ENCODE measurements at places on chromosomes 1 and 21.

GRCh38 chr1:204431310-204432184 lies 19.9 kb upstream of the PPP1R15B start:
- peak; percentile 83 for DNase-seq

DNA sequence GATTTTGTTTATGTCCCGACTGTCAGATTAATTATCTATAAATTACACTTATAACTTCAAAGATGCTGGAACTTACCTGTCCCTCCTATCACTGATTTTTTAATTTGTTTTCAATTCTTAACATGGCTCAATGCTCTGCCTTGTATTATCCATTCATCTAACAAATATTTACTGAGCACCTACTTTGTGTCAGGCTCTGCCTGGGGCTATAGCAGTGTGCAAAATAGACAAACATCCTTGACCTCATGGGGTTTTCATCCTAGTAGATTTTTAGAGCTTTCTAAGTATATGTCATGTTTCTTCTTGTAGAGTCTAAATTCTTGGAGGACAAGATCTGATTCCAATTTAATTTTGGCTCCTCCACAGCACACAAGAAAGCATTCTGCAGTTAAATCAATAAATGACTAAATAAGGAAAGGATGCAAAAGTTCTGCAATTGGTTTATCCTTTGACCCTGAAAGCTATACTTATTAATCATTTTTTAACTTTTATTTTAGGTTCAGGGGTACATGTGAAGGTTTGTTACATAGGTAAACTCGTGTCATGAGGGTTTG lies 10.8 kb upstream of the SMYD2 start:
- no peak for DNase-seq

DNA sequence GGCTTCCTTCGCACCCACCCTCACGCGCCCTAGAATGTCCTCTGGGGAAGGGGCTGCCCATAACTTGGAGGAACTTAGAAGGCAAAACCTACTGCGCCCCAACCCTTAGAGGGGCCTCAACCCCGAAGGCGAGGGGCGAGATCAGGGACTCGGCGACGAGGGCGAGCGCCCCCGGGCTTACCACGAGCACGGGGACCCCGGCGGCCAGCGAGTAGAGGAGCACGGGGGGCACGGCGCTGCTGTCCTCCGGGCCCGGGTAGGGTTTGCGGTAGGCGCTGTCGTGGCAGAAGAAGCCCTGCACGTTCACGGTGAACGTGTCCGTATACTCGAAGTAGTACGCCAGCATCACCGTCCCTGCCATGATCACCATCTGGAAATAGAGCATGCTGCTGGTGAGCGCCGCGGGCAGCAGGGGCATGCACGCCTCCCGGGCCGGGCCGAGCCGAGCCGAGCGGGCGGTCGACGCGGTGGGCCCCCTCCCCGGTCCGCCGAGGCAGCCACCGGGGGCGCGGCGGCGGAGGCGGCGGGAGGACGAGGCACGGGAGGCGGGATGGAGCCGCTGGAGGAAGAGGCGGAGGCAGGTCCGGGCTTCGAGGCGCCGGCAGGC lies 304 bp downstream of the PLPPR5 start:
- no peak for DNase-seq

DNA sequence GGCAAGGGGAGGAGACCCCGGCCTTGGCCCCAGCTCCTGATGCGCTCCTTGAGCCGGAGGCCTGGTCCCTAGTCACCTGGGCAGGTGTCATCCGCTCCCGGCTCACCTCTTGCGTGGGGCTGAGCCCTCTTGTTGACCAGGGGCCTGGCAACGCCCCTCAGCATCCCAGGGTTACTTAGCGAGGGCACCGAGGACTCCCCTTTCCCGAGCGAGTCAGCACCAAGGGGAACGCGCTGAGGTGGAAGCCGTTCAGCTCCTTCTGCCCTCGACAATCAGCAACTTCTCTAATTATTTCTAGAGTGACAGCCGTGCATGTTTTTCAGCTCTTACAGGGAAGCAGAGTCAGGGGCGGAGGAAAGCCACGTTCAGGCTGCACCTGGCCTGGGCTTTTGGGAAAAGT lies 522 bp downstream of the SLC45A1 start:
- peak; percentile 17 for DNase-seq

DNA sequence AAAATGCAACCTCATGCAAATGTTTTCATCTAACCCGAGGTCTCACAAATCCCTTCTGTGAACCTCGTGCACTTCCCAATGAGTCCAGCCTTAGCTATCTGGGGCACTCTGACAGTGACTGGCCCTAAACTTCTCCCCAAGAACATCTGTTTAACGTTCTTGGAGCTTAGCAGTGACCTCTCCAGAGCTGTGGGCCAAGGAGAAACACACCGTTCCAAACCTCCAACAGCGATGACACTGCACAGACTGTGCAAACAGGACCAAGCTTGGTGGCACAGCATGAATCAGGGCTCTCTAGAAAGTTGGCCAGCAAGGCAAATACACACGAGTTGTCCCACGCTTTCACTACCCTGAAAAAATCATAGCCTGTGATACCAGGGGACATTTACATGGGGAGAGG lies 15.8 kb downstream of the BEND5 start:
- DNase-seq = no peak

GRCh38 chr1:154453574-154454352 lies 48.3 kb upstream of the TDRD10 start:
- peak; percentile 73 for DNase-seq

DNA sequence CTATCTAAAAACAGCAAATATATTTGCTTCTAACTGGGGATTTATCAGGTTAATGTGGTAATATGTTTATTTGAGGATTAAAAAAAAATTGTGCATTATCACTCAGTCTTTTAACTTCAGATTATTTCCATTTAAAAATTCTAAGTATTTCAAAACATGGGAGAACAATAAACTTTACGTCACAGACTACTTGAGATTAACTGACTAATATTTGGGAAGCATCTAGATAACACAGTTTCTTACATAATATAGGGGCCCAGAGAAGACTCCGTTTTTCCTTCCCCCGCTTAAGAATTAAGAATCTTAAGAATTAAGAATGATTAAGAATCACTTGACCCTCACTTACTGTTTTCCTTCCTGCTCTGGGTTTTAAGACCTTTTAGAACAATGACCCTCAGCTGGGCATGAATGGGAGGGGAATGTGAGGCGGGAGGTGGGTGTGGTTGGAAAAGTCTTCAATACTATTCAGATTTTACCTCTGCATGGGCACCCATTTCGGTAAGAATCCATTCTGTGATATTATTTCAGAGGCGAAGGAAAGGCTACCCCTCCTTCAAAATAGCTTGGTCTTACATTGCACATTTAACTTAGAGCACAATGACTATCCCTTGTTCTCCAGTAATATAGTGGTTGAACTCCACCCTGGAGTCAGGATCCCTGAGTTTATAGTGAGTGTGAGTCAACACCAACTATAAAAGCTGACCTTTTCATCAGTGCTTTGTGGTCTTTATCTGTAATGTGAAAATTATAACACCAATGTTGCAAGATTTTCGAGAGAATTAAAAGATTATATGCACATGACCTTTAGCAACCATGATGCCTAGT lies 821.3 kb downstream of the USP25 start:
- no peak for DNase-seq

- no peak for DNase-seq
Observed at GRCh38 chr1:208131621-208132286, 112.4 kb downstream of the PLXNA2 start.

GRCh38 chr1:1023700-1024099 lies 3.8 kb downstream of the AGRN start:
- DNase-seq = no peak

DNA sequence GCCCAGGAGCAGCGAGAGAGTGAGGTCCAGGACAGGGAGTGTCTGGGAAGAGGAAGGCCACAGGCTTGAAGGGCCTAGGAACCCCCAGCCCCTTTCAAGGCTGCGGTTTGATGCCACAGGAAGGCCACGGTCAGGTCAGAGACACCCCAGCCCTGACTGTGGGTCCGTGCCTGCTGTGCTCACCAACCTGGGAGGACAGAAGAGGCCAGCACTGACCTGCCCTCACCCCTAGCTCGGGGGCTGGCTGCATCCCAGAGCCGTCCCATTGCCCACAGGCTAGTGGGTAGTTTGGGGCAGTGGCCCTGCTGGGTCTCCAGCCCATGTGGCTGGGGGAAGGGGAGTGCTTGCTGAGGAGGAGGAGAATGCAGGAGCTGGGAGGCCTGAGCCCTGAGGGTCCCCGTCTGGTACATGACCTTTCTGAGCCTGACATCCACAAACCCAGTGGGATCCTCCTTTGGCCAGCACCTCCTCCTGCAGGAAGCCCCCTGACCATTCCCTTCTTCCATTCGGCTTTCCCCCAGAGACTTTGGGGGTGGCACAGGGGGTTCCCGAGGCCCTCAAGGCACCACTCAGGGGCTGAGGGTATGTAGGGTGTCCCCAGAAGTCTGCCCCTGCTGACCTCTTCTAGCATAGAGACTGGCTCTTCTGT lies 54.3 kb downstream of the WNT9A start:
- no peak for DNase-seq

- no peak for DNase-seq
Observed at GRCh38 chr1:40648928-40649591, 16.4 kb downstream of the RIMS3 start.

DNA sequence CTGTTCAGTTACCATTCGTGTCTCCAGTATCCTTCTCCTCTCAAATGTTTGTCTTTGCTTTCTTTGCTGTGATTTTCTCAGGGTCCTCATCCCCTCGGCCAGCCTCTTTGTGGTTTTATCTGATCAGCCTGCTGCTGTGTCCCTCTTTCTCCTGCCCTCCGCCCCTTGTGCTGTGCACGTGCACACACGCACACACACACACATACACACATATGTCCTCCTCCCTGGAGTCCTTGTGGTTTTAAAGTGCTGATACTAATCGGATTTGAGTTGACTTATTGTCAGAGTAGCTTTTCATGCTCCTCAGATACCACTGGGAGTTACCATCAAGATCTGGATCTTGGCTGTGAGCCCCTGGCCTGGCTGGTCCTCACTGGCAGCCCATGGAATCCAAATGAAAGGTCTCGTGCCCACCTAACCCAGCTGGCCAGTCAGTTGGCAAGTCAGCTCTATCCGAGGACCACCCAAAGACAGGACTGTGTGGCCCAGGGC lies 34.1 kb downstream of the QSOX1 start:
- no peak for DNase-seq

GRCh38 chr21:19608101-19608621 lies 1204.6 kb upstream of the TMPRSS15 start:
- no peak for DNase-seq

- DNase-seq = no peak
Observed at GRCh38 chr1:109185357-109185756, 28.4 kb upstream of the SARS1 start.

GRCh38 chr1:227192163-227192562 lies 126.1 kb downstream of the CDC42BPA start:
- peak; percentile 7 for DNase-seq

DNA sequence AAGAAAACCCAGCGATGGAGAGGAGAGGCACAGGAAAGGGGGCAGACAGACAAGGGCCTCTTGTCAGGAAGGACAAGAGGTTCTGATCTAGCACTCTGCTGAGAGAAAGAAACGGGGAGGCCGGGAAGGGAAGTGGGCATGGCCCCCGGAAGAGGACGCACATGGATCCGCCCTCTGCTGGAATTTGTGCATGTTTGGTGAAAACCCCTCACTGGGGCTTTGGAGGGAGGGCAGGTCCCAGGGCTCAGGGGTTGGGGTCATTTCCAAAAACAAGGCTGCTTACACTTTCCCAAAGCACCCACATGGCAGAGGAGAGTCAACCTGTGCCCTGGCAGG lies 32.4 kb upstream of the ECE1 start:
- DNase-seq = no peak

DNA sequence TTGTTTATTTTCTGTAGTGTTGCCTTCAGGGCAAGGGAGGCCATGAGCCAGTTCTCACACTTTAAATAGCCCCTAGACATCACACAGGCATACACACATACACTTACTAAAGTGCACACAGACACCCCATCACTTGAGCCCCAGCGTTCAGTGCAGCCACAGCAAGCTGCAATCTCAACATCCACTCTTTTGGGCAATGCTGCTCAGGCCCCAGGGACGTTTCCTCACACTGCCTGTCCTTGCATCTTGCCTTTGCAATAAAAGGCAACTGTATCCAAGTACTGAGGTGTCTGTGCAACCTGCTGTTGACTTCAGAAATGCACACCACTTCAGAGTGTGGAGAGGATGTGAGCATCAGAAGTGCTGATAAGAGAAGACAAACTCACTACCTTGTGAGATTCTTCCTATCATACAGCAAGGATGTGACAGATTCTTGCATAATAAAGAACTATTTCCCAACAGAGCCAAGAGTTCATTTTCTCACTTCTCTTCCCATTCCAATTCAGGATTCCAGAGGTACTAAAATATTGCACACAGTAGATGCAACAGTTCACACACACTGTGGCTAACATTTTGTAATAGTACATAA lies 36.2 kb downstream of the IRF2BP2 start:
- peak; percentile 19 for DNase-seq

GRCh38 chr1:17648457-17649145 lies 106.5 kb upstream of the ACTL8 start:
- DNase-seq = no peak

- DNase-seq = no peak
Observed at GRCh38 chr1:18693256-18694098, 62.8 kb downstream of the PAX7 start.

GRCh38 chr1:58282623-58283387 lies 263.7 kb downstream of the OMA1 start:
- DNase-seq = no peak

GRCh38 chr1:38045401-38046332 lies 926 bp downstream of the POU3F1 start:
- peak; percentile 25 for DNase-seq

DNA sequence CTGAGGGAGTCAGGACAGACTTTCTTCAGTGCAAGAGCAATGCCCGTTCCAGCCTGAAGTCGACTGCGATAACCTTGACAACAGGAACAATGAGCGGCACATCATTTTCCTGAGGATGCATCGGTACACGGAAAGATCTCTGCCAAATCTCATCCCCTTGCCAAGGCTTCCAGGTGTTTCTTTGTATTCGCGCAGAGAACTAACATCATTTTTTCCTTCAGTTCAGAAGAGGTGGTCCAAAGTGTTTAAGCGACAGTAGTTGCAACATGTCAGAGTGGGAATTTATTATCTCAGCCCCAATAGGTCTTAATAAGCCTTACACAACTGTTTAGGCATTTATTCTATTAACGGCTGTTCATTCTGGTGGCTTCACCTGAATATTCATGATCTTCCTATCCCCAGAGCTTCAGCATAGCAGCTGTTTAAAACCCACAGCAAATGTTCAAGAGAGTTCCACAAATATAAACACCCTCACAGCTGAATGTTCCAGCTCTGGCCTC lies 129.7 kb upstream of the NFIA start:
- DNase-seq = no peak

DNA sequence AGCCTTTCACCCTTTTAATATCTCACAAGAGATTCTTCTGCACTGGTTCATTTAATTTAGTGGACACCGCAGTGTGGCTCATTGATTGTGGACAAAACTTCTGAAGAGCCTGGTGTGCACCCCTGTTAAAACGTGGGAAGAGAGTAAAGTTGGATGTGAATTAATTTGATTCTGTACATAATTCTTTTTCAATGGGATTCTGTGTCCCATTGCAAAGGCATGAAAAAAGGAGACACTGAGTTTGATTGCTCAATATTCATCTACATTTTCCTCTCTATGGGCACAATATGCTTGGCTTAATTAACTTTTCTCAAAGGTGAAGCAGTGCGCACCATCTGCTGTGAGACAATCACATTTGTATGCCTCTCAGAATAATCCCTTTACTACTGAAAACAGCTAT lies 95.1 kb downstream of the BARHL2 start:
- no peak for DNase-seq
